ENCODE measurements at places on chromosomes 4 and X.

DNA sequence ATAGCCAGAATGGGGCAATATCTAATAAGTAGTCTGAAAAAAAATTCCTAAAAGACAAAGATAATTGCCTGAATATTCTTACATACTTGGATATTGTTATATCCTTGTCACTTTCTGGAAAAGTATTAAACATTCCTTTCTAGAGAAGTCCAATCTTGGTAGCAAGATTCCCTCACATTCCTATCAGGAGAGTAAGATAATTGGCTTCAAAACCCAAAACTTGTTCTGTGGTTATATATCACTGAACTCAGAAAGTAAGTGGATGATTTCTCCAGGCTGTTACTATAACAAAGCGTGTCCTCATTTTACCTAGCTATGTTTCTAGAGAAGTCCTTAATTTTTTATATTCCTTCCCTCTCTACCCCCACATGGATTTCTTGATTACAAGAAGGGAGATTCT is 46.0 kb upstream of the TEX13A start:
- no peak for DNase-seq

GRCh38 chr4:153747406-153747955 is 12.3 kb downstream of the RNF175 start:
- no peak for DNase-seq

DNA sequence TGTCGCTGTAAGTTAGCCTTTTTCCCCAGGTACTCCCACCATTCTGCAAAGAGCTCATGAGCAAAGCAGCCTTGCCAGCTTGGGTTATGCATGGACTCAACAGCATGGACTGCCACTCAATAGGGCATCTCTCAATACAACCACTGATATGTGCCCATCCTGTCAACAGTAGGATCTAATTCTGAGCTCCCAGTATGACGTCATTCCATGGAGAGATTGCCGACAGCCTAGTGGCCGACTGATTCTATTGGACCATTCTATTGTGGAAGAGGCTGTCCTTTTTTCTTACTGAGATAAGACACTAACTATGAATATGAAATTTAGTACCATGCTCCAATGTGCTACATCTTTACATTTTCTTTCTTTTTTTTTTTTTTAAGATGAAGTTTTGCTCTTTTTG is 2389.0 kb upstream of the AGA start:
- no peak for DNase-seq

- DNase-seq = no peak
Observed at GRCh38 chr4:138298431-138298830, 56.3 kb upstream of the SLC7A11 start.

DNA sequence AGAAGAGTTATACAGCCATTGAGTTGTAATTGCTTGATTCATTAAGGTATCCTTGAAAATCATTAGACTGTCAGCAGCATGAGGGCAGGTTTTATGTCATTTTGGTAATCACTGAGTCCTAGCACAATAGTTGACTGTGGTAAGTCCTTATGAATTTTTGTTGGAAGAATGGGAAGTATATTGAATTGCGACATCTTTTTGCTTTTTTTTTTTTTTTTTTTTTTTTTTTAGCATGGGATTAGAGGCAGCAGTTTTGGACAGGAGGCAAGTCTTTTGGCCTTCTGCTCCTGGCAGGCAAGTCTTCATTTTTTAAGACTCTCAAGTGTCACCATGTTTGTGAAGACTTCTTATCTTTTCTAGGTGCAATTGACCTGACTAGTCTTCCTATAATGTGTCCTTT is 29.7 kb downstream of the PRRG1 start:
- DNase-seq = no peak

- no peak for DNase-seq
Observed at GRCh38 chr4:165782623-165783022, 90.4 kb upstream of the TLL1 start.

GRCh38 chr4:55186700-55187099 is 61.3 kb upstream of the KDR start:
- no peak for DNase-seq

DNA sequence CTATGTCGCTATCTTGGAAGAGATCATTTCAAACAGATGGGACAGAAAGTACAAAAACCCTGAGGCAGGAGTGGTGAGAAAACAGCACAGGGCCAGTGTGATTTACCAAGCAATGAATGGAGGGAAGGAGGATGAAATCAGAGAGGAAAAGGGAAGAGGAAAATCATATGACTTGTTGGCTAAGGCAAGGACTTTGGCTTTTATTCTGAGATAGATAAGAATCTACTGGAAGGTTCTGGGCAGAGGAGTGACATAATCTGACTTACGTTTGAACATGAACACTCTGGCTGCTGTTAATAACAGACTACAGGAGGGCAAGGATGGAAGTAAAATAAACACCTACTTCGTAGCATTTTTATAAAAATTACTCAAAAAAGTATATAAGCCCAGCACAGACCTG is 207.8 kb upstream of the SLC7A11 start:
- no peak for DNase-seq

- DNase-seq = no peak
Observed at GRCh38 chr4:110905367-110905766, 282.5 kb upstream of the PITX2 start.

GRCh38 chr4:97498875-97499274 is 644.4 kb downstream of the STPG2 start:
- DNase-seq = no peak

DNA sequence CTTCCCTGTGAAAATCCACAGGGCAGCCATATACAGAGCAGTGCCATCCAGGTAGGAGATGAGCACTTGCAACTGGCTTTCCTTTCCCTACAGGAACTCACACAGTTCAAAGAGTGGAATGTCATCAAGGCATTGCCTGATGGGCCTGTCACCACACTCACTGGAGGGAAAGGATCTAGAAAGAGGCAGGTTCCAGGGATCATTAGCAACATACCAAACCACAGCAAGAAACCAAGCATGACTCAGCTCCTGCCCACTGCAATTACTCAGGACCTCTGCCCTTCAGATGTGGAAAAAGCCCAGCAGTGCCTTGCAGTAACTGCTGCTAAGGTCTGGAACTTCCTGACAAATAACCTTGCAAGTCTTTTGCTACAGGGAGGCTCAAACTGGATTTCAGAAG is 101.2 kb downstream of the ZNF674 start:
- no peak for DNase-seq

- no peak for DNase-seq
Observed at GRCh38 chrX:38985375-38985774, 184.1 kb downstream of the MID1IP1 start.

All from vagina (tissue), 2 donors.